ENCODE measurements at places on chromosomes 4 and X.
A peak's percentile ranks its signal among the peaks of the same experiment; 100 is the strongest.

- peak; percentile 13 for DNase-seq
These were observed 25.1 kb downstream of the XIAP start for GRCh38 chrX:123884809-123885408.

DNA sequence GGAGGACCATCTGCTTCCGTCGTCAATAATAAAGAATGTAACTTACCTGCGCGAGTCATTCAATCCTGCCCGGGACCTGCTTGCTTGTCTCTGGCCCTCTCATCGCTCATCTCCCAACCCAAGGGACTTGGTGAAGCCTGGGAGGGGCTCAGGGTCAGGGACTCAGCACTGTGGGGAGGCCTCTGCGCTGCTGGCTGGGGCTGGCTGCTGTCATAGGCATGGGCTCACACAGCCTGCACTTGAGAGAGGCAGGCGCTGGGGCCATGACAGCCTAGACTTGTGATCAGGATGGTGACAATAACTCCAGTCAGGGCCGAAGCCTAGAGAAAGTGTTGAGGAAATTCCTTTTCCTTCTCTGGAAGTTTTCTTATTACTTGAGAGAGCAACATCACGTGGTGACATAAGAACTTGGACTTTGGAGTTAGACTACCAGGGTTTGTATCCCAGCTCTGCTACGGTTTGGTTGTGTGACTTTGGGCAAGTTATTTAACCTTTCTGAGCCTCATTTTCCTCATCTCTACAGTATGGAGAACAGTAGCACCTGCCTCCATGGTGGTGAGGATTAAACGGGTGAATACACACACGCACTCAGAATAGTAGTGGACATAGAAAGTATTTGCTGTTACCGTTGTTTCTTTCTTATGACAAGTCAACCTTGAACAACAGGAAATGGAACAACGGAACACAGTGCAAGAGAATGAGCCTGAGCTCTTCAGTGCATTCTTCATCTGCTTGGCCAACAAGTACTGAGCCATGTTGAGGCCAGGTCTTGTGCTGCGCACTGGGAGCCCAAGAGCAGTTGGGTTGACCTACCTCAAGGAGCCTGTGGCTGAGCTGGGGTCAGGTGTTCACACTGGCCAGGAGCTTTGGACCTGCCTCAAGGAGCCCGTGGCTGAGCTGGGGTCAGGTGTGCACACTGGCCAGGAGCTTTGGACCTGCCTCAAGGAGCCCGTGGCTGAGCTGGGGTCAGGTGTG lies 60.5 kb downstream of the TBC1D14 start:
- no peak for DNase-seq

DNA sequence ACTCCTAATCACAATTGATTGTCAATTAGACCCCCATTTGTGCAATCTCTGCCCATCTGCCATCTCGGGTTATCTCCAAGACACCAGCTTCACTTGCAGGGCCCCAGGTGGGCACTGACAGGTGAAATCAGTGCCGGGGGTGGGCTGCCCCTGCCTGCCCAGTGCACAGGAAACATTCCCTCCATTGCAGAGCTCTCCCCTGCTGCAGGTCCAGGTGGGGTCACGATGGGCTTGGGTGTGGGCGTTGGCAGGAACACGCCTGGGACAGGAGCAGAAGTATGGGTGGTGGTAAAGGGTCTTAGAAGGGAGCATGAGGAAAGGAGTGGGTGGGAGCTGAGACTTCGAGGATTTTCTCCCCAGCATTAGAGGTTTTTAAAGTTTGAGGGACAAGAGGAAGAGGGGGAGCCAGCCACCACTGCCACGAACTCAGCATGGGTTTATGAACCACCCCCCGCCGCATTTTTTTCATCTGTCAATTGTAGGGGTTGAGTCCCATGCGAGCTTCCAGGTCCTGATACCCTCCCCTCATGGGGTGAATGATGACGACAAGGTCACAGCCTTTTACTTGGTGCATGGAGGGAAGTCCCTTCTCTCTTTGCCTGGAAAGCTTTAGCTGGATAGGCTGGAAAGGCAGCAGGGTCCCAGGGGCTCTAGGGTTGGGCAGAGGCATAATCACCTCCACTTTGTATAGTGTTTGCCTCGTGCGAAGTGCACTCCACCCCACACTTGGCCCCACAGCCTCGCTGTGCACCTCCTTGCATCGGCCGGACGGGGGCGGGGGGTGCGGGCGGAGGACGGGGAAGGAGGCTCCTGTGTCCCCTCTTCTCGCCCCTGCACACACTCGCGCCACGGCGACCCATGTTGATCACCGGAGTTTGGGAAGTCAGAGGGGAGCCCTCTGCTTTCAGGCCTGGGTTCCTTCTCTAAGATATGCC lies 3.5 kb upstream of the NKX1-1 start:
- DNase-seq: no peak

DNA sequence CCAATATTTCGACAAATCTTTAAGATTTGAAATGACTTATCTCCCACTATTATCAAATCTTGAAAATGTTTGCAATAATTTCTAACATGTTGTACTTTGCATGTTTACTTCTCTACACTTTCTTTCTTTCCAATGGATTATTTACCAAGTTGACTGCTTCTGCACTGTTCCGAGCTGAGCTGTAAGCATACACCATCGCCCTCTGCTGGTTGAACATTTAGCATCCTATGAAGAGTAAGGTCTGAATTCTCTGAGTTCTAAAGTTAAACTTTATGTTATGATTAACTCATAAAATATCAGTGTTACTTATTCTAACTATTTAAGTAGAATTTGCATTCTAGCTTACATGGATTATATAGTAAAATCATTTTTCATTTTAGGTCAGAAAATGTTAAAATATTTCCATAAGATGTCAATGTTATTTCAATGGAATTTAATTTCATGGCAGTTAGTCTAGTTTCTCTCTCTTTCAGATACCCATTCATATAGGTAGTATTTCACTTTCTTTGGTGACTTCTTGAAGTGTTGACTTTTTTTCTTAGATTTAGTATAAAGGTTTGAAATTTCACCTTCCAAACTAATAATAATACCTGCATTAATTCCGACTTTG lies 137.4 kb downstream of the DKK2 start:
- no peak for DNase-seq

- no peak for DNase-seq
These were observed 1.1 kb downstream of the OGT start for GRCh38 chrX:71533851-71534561.

DNA sequence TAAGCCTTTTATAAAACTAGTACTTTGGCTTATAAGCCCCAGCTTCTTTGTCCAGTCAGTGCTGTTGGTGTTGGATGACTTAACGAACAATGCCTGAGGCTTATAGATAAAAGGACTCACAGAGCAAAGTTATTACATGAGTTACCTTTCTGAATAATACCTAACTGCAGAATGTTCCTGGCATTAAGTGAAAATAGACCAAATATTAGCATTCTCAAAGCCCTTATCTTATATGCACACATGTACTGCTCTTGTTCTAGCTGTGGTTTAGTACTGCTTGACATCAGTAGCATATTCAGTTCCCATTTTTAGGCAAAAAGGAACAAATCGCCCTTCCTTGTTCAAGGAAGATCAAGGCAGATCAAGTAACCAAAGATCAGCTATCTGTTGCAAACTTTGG lies 131.6 kb downstream of the ZNF330 start:
- DNase-seq: no peak

GRCh38 chr4:93730251-93730650 lies 98.3 kb upstream of the ATOH1 start:
- DNase-seq: no peak

GRCh38 chr4:142265946-142266345 lies 580.2 kb downstream of the INPP4B start:
- no peak for DNase-seq
